ENCODE measurements at places on chromosomes 11 and 22. TPM values are rescaled to one million over a fixed set of nuclear protein-coding genes. Genes with fewer than 3 reads are reported as not detected.

APOA1 gene
- total RNA-seq = 0.54 TPM

TRPM5 gene
- total RNA-seq = not detected

CHADL gene
- total RNA-seq = 1.9 TPM

UBQLN3 gene
- total RNA-seq = 0.81 TPM

TMEM25 gene
- 35.8 TPM for total RNA-seq

RNF121 gene
- total RNA-seq = 30.7 TPM

Measured in hematopoietic multipotent progenitor cell (in vitro differentiated cells).